Kidney glomerular epithelial cell (primary cell): ENCODE measurements at places on chromosomes 6 and 20.

- DNase-seq = no peak
Observed at GRCh38 chr6:71983131-71983530, 96.8 kb downstream of the RIMS1 start.

DNA sequence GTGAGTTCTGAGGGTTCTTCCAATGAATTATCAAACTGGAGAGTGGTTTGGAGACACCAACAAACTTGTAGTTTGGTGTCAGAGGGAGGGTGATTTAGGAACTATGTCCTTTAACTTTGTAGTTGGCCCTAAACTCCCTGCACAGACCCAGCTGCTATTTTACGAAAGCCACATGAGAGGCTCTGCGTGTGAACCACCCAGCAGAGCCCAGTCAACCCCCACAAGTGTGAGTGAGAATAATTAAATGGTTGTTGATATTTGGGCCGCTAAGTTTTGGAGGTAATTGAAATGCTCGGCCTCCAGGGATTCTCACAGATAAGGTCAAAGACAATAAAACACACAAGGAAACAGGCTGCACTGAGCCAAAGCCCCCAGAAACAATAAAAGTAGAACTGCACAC lies 6.9 kb upstream of the VAPB start:
- DNase-seq = no peak

- DNase-seq = no peak
Observed at GRCh38 chr6:136783495-136784270, 8.6 kb downstream of the MAP3K5 start.

- no peak for DNase-seq
Observed at GRCh38 chr20:63980317-63980805, 571 bp upstream of the PRPF6 start.

DNA sequence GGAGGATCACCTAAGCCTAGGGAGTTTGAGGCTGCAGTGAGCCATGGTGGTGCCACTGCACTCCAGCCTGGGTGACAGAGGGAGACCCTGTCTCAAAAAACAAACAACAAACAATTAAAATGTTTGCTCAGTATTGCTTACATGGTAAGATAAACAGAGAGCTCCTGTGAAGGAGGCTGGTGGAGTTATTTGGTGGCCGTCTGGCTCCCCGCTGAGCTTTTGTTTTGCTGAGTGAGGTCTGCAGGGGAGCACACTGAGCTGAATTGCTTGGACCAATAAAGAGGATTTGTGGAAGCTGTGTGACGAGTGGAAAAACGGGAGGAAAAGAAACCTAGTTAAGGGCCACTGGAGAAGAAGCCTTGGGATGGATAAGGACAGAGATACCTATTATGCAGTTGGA lies 41.1 kb upstream of the BMP6 start:
- DNase-seq = no peak

DNA sequence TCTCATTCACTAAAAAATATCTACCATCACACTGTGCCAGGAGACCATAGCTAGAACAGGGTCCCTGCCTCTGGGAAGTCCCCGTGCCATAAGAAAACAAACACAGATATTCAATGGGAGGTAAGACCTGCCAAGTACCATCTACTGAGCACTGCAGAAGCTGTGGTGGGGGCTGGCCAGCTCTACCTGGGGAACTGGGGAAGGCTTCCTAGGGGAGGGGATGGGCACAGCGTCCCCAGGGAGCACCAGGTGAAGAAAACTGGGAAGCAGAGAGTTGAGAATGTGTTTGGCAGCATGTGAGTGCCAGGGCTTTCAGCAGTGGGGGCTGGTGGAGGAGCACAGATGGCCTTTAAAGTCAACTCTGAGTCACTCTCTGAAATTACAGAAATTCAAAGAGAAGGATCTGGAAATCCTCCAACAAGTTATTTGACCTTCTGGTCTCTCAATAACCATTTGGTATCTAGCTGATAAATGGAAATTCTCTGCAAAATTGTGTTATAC lies 85.2 kb downstream of the SHLD1 start:
- DNase-seq = peak; percentile 4
